NCI-H226 (cell line): ENCODE measurements at places on chromosomes 7 and 10.

GRCh38 chr10:97664282-97664850, 22.7 kb downstream of the AVPI1 start:
- DNase-seq, result no peak

DNA sequence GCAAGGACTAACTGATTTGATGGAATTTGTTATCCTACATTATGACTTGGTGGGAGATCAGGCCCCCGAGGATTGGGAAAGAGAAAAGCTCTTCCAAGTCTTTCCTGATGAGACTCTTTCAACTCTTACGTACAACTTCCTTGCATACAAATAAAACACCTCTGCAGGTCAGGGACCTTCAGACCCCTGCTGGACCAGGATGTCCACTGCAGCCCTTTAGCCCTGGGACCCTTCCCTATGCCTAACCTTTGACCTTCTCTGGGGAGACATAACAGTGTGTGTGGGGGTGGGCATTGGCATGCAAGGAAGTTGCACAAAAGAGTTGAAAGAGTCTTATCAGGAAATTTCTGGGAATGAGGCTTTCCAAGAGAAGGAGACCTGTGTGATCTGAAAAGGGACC, 859.4 kb downstream of the TYW1 start:
- no peak for DNase-seq

GRCh38 chr7:150686030-150686631, 625 bp downstream of the GIMAP2 start:
- DNase-seq, result no peak

GRCh38 chr10:98456686-98457482, 10.1 kb upstream of the HPS1 start:
- DNase-seq, result no peak

GRCh38 chr7:36692456-36692855, 31.8 kb downstream of the AOAH start:
- no peak for DNase-seq

- DNase-seq, result no peak
Measured at GRCh38 chr7:129160161-129160905, 15.8 kb downstream of the TSPAN33 start.

GRCh38 chr10:128095027-128095752, 31.0 kb downstream of the MKI67 start:
- no peak for DNase-seq
